HCEC 1CT (cell line): ENCODE measurements at places on chromosomes 6 and 20.

GRCh38 chr6:135449246-135449645, 48.3 kb downstream of the AHI1 start:
- no peak for DNase-seq

GRCh38 chr6:52546192-52546591, 30.7 kb downstream of the TRAM2 start:
- DNase-seq: no peak

GRCh38 chr20:25624500-25624939, 706 bp upstream of the NANP start:
- DNase-seq: no peak

DNA sequence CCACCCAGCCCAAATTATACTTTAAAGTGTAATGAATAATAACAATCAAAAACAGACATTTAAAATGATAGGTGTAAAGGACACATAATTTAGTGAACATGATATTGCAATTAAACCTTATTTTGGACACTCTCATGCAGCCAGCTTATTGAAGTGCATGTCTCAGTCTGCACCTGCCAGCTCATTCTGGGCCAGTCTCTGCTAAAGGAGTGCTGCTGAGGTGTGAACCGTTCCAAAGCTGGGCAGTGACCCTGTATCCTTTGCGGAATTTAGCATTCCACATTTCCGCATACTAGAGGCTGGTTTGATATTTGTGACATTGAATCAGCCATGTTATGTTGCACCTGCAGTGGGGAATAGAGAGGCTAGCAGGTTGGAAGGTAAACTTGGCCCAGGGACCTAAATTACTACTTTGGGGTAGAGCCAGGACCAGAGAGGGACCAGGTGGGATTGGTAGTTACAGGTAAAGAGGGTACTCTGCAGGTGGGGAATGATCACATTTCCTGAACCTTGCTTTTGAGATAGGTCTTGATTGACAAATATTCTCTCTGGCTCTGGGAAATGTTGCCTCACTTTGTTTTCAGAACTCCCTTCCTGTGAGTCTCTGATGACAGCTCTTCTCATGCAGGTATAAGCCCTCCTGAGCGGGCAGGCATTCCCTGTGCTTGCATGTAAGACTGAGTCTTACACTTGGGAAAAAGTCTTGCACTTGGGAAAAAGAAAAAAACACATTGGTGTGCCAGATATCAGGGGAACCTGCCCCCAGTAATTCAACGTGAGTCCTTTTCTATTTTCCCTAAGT, 26.2 kb downstream of the TULP4 start:
- no peak for DNase-seq

DNA sequence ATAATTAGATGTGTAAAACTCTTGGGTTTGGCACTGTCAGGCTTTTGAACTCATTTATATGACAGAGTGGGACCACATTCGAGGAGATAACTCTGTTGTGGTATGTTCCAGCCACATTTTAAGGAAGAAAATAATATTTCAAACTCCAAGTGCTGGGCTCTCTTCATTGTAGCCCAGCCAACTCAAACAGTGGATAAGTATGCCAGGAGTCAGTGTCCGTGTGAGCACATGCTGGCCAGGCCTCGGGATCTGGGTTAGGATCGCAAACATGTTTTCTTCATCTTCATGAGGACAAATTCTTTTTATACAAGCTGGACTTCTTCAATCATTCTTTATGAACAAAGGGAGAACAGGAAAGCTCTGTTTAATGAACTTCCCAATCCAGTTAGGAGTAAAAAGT, 497.5 kb downstream of the MAFB start:
- DNase-seq: no peak

DNA sequence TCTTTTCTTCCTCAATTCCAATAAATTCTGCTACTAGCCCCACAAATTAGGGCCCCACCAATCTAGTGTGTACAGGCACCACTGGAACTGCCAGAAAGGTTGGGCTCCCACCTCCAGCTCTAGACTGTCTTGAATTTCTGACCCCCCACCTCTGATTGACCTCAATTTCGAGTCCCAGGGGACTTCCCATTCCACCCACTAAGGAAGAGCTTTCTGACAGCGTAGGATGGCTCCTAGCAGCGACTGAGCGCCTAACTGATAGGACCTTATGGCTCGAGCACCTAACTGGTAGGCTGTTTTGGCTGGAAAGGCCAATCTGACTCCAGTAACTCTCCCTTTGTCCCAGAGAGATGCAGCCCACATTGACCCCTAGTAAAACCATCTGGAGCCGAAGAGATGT, 171.6 kb upstream of the ZNF184 start:
- DNase-seq: no peak

- no peak for DNase-seq
Observed at GRCh38 chr6:6711031-6711785, 122.7 kb downstream of the LY86 start.
